ENCODE measurements at places on chromosomes 3 and 15.

GRCh38 chr3:20878691-20879090, 692.7 kb upstream of the SGO1 start:
- no peak for DNase-seq

GRCh38 chr15:66096688-66097058, 156.9 kb downstream of the MEGF11 start:
- no peak for DNase-seq

DNA sequence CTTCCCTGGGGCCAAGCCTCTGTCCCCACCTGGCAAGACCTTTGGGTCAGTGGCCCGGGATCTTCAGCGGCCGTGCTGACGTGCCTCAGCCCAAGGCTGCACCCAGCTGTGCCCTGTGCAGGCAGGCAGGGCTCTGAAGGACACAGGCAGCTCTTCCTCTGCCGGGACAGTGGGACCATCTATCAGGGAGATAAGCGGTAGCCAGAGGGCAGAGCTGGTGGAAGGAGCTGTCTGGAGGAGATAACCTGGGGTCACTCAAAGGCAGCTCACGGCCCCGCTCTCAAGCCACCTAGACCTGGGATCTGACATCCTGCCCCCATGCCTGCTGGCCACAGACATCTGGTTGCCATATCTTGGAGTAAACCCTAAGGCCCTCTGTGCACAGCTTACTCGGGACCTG, 27.3 kb downstream of the DUSP7 start:
- no peak for DNase-seq

DNA sequence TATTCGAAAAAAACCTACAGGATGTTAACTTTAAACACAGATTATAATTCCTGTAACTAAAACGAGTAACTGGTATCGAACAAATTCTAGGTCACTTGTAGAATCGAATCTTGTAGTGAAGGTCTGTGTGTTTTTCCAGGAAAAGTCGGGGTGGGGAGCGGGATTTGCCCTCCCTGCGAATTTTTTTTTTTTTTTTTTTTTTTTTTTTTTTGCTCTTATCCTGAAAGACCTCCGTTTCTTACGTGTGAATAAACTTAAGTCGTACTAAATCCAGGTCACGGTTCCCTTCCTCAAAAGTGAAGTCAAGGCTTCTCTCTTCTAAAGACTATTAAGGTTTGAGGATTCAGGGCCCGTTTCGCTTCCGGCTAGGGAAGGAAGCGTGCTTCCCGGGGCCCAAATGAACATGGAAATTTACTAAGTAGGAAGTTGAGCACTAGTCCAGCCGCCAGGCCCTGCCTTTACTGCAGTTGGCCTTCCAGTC, 770 bp downstream of the TBC1D5 start:
- no peak for DNase-seq

DNA sequence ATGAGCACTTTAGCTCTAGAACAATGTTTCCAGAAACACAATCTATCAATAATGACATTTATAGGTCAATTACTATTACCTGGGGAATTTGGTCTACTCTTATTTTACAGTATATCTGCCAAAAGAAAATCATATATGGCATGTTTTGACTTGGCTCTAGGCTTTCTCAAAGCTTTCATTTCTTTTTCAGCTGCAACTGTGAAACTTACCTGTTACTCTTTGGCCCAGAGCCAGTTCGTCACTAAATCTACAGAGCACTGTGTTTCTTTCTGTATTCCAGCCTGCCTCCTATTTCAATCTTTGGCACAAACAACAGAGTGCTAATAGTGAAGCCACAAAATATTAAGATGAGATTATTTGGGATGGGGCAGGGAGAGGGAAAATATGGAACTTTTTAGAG, 76.0 kb downstream of the P2RY1 start:
- no peak for DNase-seq

DNA sequence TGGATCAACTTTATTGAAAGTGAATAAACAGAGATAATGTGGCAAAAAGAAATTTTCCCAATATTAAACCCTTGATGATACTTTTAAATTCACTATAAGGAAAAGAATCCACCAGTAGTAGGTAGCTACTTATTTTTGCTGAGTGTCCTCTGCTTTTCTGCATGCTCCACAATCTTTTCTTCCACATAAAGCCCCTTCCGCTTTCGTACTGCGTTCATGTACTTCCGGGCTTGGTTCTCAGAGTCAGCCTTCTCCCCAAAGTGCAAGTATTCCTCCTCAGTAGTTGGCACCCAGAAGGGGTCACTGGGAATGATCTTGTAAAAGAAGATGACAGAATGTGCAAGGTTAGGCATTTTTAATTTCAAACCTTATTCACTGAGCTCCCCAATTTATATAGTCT, 84.4 kb upstream of the MEX3B start:
- DNase-seq, result no peak

DNA sequence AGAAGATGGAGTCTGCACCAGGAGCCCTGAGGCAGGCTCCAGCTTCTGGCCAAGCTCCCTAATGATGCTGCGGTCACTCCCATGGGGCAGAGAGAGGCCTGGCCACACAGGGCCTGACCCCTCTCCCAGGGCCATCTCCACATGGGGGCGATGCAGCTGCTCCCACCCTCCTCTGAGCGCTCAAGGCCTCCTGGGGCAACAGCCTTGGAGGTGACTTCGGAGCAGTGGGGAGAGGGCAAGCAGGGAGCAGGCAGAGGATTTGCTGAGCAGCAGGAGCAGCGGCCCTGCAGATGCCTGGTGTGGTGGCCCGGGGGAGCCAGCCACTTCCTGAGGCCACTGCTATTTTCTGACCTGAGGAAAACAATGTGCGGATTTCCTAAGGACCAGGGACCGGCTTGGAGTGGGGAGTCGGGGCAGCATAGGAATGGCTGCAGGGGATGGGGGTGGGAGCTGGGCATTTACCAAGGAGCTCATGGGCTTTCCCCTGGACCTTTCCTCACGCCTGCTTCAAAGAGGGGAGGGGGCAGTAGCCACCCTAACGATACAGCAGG, 81.6 kb upstream of the RPL32 start:
- DNase-seq, result no peak

Data from activated B cell treated with CpG ODN at 0.5 μM for 24 hours (primary cell).